C1 segment of cervical spinal cord (tissue), 14 donors: ENCODE measurements at places on chromosomes 2 and 18.

DNA sequence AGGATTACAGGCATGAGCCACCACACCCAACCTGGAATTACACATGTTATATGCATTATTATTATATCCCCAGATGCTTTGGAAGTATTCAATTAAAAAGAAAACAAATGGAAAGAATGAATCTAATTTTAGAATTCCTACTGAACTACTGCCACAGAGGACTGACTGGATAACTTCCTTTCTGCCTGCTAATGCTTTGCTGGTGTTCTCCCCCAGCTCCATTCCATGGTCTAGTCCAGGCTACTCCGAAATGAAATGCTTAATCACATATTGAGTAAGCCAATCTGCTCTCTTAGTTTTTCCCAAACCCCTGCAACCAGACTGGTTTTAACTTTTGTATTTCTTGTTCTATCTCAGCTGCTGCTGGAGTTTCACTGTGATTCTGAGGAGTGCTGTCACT, 519.1 kb downstream of the SOX11 start:
- DNase-seq = no peak

DNA sequence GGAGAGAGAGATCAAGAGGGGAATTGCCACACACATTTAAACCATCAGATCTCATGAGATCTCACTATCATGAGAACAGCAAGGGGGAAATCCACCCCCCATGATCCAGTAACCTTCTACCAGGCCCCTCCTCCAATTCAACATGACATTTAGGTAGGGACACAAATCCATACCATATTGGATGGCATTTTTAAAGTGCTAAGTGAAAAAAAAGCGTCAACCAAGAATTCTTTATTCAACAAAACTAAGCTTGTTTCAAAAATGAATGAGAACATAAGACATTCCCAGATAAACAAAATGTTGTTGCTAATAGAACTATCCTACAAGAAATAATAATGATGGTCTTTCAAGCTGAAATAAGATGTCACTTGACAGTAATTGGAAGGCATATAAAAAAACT, 626.2 kb upstream of the LRRTM1 start:
- DNase-seq = no peak

DNA sequence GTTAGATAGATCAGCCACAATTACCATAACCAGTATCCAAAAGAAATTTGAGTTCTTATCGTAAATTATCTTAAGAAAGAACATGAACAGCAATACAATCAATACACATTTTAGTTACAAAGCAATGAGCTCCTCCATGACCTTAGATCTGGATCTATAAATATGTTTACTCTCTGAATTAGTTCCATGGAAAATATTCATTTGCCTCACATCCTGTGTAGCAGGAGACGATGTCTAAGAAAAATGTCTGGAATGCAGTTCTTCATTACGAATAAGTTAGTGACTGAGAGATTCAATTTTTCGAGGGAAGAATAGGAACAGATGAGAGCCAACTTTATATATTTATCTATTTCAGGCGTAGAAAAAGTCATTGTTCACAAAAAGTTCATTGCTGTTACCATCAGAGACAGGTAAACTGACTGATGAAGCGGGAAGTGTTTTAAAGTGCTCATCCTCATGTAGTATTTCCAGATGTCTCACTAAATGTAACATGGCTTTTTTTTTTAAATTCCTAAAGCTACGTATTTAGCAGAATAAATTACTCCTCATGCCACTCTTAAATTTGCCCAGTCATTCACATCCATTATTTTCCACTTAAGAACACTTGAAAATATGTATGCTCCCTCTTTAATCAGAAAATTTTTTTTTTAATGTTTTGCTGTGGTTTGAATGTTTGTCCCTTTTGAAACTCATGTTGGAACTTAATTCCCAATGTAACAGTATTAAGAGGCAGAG, 106.5 kb upstream of the SCN1A start:
- no peak for DNase-seq

GRCh38 chr2:100554798-100555407, 7.9 kb upstream of the PDCL3 start:
- DNase-seq = no peak

DNA sequence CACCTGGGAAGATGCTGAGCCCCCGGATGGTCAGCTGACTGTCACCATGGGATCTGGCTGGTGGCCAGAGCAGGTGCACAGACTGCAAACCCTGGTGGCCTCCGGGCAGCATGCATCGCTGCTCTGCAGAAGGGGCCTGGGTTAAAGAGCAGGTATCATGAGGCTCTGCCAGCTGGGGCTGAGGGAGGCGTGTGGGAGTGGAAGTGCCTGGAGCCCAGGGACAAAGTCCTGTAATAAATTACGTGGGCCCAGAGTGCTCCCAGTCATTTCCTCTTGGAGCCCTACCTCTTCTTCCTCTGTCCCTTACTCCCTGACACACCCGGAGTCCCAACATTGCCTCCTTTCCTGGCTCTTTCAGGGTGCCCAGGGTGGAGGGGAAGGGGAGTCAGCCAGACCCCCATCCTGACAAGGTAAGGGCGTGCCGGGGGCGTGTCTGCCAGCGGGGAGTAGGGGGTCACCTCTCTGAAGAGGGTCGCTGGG, at the start of gene MYO7B:
Gene MYO7B (plus strand): TSS at position 262 of the 480 bp plus-strand sequence. CDS start 24,040 bp downstream, outside the sequence.
- DNase-seq = no peak

- no peak for DNase-seq
Measured at GRCh38 chr2:112321375-112322320, 46.3 kb downstream of the ZC3H6 start.

- DNase-seq = no peak
Measured at GRCh38 chr2:118791483-118791882, 56.0 kb downstream of the EN1 start.

GRCh38 chr18:72700961-72701710, 157.0 kb upstream of the CBLN2 start:
- no peak for DNase-seq

DNA sequence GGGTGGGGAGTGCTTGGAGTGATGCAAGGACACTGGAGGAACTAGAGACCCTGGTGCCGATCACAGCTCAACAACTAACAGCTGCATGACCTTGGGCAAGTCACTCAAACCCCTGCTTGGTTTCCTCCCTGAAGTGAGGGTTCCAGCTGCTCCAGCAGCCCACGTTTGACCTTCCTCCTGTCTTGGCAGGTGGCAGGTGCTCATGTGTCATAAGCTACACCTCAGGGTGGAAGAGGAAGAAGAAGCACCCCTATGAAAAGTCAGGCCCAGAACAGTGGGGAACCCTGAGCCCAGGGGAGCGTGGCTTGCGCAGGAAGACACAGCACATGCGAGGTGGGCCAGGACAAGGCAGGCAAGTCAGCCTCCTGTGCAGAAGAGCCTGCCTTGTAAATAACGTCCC, 42.4 kb downstream of the MRPL35 start:
- no peak for DNase-seq

DNA sequence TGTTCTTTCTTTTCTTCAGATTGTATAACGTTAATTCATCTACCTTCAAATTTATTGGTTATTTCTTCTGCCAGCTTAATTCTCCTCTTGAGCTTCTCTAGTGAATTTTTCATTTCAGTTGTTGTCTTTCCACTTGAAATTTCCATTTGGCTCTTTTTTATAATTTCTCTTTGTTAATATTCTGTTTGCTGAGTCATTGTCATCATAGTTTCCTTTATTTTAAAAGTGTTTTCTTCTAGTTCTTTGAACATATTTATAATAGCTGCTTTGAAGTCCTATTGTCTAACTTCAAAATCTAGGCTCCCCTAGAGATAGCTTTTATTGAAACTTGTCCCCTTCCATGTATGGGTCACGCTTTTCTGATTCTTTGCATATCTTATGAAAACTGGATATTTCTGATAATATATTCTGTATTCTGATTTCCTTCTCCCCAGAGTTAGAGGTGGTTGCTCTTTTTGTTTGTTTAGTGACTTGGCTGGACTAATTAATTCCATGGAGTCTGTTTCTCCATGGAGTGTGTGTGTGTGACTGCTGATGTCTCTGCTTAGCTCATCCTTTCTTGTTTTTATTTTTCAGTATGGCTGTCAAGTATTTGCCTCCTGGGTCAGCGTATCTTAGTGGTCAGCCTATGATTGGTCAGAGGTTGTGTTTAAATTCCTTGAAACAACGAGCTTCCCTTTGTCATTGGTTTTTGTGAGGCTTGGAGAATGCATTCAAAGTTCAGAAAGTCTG, 47.6 kb downstream of the DIS3L2 start:
- DNase-seq = no peak

- no peak for DNase-seq
Measured at GRCh38 chr2:12031866-12032265, 285.4 kb downstream of the LPIN1 start.

DNA sequence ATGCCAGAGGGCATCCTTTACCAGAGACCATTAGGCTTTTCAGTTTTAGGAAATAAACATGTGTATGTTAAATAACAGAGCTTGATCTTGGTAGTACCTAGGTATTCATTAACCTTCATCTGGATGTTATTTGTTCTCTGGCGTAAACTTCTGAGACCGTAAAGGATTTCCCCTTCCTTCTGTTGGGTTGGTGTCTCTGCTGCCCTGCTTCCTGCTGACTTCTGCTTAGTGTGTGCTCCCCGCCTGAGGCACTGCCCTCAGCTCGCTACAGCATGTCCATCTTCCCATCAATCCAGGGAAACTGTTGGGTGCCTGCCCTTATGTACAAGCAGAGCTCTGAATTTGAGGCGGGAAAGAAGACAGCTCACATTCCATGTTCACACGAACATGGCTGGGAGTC, 177.9 kb downstream of the TPGS2 start:
- no peak for DNase-seq

- DNase-seq = no peak
Measured at GRCh38 chr2:11562476-11562875, 28.6 kb downstream of the GREB1 start.

- no peak for DNase-seq
Measured at GRCh38 chr18:49517483-49517882, 30.4 kb upstream of the C18orf32 start.

- no peak for DNase-seq
Measured at GRCh38 chr2:208466151-208466919, 59.7 kb downstream of the PTH2R start.

GRCh38 chr2:145007960-145008263, 488.0 kb upstream of the ZEB2 start:
- no peak for DNase-seq

GRCh38 chr2:112301171-112301584, 25.8 kb downstream of the ZC3H6 start:
- no peak for DNase-seq

DNA sequence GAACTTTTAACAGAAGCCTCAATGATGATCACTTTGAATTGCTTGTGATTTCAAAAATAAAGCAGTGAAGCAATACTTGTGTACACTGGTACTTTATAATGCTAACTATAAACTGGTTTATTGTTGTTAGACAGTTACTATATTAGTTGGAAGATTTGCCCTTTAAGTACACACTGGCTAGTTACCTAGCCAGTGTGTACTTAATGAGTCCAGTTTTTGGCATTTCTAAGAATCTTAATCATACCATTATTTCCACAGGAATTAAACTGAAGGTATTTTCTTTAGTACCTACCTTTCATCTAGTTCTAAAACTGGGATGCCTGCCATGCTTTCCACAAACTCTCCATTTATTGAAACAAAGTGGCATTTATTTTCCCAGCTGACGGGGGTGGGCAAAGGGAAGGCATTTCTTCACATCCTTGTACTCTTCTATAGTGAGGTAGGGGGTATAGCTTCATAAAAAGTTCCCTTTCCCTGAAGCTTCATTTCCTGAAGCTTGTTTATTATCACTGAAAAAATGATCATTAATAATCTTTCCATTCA, 49.9 kb downstream of the UGP2 start:
- DNase-seq = no peak

- no peak for DNase-seq
Measured at GRCh38 chr18:32884543-32884942, 111.7 kb upstream of the KLHL14 start.

- no peak for DNase-seq
Measured at GRCh38 chr2:129794116-129794515, 185.3 kb upstream of the RAB6C start.

DNA sequence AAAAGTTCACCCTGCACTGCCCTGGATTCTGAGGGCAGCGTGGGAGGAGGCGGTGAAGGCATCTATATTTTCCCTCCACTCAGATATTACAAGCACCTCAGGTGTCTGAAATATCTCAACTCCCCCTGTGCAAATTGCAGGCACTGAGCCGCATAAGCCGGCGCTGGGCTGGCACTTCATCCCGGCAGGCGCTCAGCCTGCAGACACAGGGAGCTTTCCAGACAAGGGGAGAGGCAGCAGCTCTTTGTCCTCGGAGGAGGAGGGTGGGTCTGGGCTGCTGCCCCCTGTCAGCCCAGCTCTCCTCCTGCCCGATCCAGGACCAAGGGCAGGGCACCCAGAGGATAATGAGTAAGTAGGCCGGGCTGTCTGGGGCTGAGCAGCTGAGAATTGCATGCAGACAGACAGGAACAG, 189.3 kb upstream of the MYT1L start:
- no peak for DNase-seq

GRCh38 chr18:49924293-49924983, 111.1 kb upstream of the ACAA2 start:
- no peak for DNase-seq

DNA sequence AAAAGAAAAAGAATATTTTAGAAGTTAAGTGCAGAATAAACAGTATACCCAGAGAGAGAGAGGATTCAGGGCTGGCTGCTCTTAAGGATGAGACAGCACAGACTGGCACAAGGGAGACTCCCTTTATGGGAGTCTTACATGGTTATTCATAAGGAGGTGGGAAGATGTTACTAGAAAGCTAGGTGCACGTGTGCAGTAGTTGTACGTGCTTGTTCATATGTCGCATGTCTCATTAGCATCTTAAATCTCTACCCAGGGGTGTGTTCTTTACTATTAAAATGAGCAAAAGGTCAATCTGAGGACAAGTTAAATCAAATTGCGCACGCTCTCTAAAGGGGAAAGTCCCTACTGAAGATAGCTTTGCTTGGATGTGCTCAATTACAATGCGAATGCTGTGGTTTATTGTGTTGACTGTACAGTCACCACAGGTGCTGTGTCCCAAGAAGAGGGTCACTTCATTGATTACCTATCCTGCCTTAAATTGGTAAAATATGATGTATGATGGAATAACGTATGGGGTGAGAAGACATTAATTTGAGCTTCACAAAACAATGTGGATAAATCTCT, 368.0 kb upstream of the SPHKAP start:
- no peak for DNase-seq

GRCh38 chr18:78629426-78629825, 350.2 kb upstream of the SALL3 start:
- DNase-seq = no peak

DNA sequence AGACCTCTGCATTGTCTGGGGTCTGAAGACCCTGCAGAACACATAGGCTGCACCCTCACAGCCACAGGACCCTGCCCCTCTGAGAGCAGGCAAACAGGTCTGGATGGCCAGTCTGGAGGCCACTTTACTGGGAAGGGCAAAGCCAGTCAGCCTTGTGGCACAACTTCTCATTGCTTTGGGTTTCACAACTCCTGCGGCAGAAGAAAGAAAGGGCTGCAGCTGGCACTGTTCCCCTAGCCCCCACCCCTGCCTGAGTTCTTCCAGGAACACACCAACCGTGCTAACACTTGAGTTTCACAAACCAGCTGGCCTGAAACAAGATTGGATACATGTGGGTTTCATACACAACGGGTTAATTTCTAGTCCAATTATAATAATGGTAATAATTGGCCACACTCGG, 276.5 kb upstream of the MGAT5 start:
- DNase-seq = peak; percentile 34

GRCh38 chr18:58013241-58014211, 30.5 kb upstream of the NEDD4L start:
- DNase-seq = no peak

- no peak for DNase-seq
Measured at GRCh38 chr2:240394549-240394948, 40.9 kb upstream of the GPC1 start.

- DNase-seq = no peak
Measured at GRCh38 chr2:177817300-177817699, 255.3 kb downstream of the PDE11A start.

- DNase-seq = no peak
Measured at GRCh38 chr2:1644427-1644826, 99.9 kb downstream of the PXDN start.
